Breast epithelium (tissue), 4 donors: ENCODE measurements at places on chromosomes 3 and 15. TPM values are rescaled to one million over a fixed set of nuclear protein-coding genes. Genes with fewer than 3 reads are reported as not detected.
A peak's percentile ranks its signal among the peaks of the same experiment; 100 is the strongest.

Gene GPR149
- not detected for total RNA-seq

Gene SLITRK3
- not detected for total RNA-seq

GRCh38 chr3:107683447-107683846 is 160.7 kb downstream of the BBX start:
- DNase-seq = no peak

- DNase-seq = no peak
Measured at GRCh38 chr3:101182734-101183133, 137.6 kb downstream of the IMPG2 start.

GRCh38 chr15:74127255-74127953 is 3.0 kb upstream of the ISLR2 start:
- peak; percentile 90 for DNase-seq

DNA sequence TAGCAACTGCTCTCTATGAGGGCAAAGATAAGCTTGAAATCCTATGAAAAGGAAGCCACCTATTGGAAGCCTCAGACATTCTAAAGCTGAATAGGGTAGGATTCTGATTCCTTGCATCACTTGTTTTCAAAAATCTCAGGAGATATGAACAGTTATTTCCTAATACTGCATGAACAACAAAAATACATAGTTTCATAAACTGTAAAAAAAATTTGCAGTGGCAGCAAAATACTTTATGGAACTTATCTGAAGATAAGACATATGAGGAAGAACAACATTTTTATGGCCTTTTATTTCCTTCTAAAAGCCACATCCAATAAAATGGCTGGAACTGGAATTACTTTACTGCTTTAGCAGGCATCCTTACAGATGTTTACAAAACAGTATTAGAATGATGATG is 29.9 kb downstream of the AP3S2 start:
- no peak for DNase-seq
